ENCODE measurements at places on chromosomes 7 and 10. TPM values are rescaled to one million over a fixed set of nuclear protein-coding genes. Genes with fewer than 3 reads are reported as not detected.

Gene HSPA12A
- total RNA-seq: 63.1 TPM

Gene CFTR
- total RNA-seq: 5.3 TPM

Gene CEP41
- 18.2 TPM for total RNA-seq

Gene IFIT3
- 2.4 TPM for total RNA-seq

Gene FGF8
- total RNA-seq: 1.2 TPM

Gene NOS3
- 1.5 TPM for total RNA-seq

Gene CHCHD2
- 109 TPM for total RNA-seq

Gene STOX1
- 16.2 TPM for total RNA-seq

Gene COL13A1
- 8.3 TPM for total RNA-seq

Gene MMD2
- 5.2 TPM for total RNA-seq

Gene SPDYE11
- total RNA-seq: not detected

Gene PALD1
- 11.3 TPM for total RNA-seq

Gene UNC5B
- total RNA-seq: 10.7 TPM

Gene EPHB4
- total RNA-seq: 21.9 TPM

Gene AQP1
- total RNA-seq: 2.3 TPM

Gene GPR15LG
- total RNA-seq: 0.36 TPM

Gene SYT15B
- total RNA-seq: 0.54 TPM

Gene SUFU
- total RNA-seq: 6.0 TPM

Gene KLF14
- total RNA-seq: not detected

Gene SERPINE1
- 0.27 TPM for total RNA-seq

Gene FAM25C
- total RNA-seq: not detected

Gene GJC3
- total RNA-seq: not detected

Gene PAX4
- not detected for total RNA-seq

Gene PTCD1
- 6.0 TPM for total RNA-seq

Gene ZNF853
- total RNA-seq: 10.4 TPM

Gene VSIR
- total RNA-seq: 4.7 TPM

Gene AKR1C3
- total RNA-seq: 1.6 TPM

Gene CHRM2
- 3.0 TPM for total RNA-seq

Gene SNCG
- total RNA-seq: 8.9 TPM

Gene TMEM254
- 12.5 TPM for total RNA-seq

Gene DRGX
- total RNA-seq: not detected

Gene EVX1
- total RNA-seq: not detected

Gene CRHR2
- 0.27 TPM for total RNA-seq

Gene PTF1A
- total RNA-seq: 4.4 TPM

Gene ERVW-1
- not detected for total RNA-seq

Gene LIPJ
- total RNA-seq: 1.00 TPM

Gene LDB3
- 0.27 TPM for total RNA-seq

Gene TAS2R41
- not detected for total RNA-seq

Gene MKI67
- total RNA-seq: 13.6 TPM

Gene ZNF804B
- 3.7 TPM for total RNA-seq

Gene NKX1-2
- total RNA-seq: 0.54 TPM

All from cerebellum (tissue), 4 donors.